ENCODE measurements at places on chromosomes 11 and 22. TPM values are rescaled to one million over a fixed set of nuclear protein-coding genes. Genes with fewer than 3 reads are reported as not detected.

DNA sequence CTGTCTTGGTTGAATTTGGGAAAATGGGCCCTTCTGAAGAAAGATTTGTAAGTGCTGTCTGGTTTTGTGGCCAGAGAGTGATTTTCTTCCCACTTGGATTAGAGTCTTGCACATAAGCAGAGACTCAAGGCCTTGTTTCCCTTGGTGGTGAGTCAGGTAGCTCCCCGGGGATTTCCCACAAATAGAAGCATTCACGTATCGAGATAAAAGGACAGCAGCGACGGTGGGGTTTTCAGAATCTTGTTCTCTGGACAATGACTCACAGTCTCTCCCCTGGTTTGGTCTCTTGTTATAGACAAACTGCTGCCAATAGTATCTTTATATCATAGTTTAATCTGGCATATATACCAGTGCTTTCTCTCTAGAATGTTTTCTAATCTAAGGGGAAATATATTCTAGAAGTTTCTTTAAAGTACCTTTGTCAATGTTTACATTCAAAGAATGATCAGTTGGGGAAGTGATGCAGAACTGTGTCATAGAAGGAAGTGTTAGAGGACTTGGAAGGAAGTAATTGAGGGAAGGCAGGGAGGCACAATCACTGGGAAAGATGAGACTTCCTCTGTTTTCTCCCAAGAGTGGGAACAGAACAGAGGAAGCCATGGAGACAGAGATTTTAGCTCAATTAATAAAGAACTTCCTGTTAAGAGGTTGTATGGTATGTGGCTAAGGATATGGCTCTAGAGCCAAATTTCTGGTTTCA, 18.1 kb downstream of the POLA2 start:
- no peak for DNase-seq

DNA sequence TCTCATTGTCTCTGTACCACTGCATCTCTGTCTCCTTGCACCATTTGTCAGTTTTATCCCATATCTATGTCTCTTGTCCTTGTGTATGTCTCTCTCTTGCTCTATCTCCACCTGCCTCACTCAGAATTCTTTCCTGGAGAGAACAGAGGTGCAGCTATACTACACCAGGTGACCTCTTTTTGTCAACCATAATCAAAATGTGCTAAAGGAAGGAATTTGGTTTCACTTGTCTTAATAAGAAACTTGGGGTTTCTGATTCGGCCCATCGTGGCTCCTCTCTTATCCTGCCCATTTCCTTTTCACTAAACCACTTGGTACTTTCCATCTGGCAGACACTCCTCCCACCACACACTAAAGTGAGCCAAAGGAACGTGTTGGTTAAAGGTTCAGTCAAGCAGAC, 2.0 kb upstream of the C11orf42 start:
- DNase-seq = no peak

TSPAN32 gene
- 12.5 TPM for total RNA-seq

DNA sequence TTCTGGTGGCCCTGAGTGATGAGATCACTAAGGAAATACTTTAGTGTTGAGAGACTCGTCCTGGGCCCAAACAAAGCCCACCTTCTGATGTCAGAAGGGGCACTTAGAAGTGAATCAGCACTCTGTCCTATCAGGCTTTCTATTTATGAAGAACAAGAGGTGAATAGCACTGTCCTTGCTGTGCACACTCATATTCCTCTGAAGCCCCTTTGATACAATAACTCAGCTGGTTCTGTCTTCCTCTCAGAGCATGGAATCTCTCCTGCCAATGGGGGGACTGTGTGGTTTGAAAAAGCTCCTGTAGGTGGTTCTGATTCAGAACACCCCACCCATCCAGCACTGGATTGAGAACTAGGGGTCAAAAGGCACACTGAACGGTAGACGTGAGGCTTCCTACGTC, 348.1 kb downstream of the ETS1 start:
- no peak for DNase-seq

DNA sequence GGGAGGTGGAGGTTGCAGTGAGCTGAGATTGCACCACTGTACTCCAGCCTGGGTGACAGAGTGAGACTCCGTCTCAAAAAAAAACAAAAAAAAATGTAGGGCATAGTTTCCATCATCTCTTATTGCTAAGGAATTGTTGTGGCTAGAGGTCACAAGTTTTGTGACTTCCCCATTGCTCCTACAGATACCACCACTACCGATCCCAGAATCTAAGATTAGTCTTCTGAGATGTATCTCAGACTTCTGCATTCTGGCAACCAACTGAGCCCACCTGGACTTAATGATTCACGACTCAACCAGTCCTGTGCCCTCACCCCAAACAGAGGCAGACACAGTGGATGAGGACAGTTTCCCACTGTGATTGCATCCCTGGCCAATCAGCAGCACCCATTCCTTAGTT, 148.9 kb downstream of the NECTIN1 start:
- no peak for DNase-seq

WNT7B gene
- 6.3 TPM for total RNA-seq

- DNase-seq = peak; percentile 38
These were observed 146.7 kb downstream of the CTTN start for GRCh38 chr11:70544774-70545609.

DNA sequence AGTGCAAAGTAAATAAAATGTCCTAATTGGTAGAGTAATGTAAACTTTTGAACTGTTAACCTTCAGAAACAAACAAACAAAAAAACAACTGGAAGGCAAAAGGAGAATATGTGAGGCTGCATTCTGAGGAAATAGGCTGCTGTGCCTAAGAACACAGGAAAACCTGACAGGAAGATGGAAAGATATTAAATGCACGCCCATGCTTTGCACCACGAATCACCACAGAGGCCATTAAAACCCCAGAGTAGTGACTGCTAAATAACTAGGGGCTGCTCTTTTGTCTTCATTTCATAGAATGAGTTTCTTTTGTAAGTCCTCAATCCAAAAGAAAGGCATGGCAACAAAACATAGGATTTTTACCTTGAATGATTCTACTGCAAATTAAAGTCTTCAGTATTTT, 436.0 kb downstream of the RAB38 start:
- no peak for DNase-seq

- no peak for DNase-seq
These were observed 103.7 kb downstream of the GAB2 start for GRCh38 chr11:78313898-78314297.

DNA sequence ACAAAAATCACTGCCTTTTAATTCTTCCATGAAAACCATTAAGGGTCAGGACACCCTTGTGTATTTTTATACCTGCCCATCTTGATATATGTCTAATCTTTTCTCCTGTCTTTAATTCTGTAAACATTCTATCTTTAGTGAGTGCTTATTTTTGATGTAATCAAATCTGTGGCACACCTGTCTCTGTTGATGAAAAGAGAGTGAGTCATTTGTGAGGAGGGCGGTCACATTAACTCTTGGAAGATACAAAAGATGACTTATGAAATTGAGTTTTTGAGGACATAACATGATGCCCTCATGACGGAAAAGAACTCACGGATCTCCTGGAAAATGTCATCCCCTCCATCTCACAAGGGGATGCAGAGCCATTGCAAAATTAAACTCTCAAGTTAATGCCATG, 206.5 kb upstream of the PGR start:
- DNase-seq = no peak

GLYAT gene
- total RNA-seq = not detected

GRCh38 chr11:92399705-92400104, 175.1 kb downstream of the FAT3 start:
- DNase-seq = no peak

DNA sequence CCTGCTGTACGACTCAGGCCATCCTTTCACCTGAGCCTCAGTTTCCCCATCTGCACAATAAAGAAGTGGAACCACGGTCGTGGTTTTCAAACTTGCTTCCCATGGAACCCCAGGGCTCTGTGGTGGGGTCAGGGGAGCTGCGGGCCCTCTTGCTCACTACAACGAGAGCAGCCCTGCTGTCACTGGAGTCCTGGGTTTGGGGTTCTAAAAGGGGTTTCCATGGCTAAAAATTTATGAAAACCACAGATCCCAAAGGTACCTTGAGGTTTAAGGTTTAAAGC, 45.4 kb upstream of the CARS1 start:
- no peak for DNase-seq

TRIM68 gene
- total RNA-seq = 13.8 TPM

DNA sequence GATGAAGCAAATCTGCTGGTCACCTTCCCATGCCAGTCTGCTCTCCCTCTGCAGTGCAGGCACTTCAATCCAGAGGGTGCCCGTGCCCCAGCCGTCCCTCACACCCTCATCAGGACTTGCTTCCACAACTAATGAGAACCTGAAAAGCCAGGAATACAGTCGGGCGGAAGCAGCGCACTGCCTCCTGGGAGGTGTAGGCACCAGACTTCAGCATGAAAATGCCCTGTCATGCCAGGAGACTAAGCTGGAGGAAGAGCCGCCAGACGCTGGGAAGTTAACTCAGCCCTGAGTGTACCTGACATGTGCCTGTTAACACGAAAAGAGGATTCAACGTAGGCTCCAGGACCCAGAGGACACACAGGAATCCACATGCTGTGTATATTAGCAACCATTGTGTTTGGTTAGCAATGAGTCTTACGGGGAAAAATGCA, 40.1 kb upstream of the FLI1 start:
- peak; percentile 79 for DNase-seq

DNA sequence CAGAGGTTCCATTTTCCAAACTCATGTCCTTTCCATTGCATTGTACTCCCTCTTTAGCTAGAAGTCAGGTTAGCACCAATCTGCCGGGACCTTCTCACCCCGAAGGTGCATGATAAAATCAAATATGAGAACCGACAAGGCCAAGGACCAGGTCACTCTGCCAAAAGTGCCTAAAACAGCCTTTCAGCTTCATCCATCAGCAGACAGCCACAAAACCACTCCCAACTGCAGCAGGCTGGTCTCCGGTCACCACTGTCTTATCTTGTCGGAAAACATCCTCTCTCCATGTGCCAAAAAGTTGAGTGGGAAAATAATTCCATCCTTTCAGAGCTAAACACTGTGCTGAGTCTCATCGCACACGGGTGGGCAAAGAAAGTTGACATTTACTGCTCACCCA, 1.4 kb downstream of the PI4KA start:
- no peak for DNase-seq

PTPRCAP gene
- 15.7 TPM for total RNA-seq

Measured in lower lobe of right lung (tissue), 2 donors.